CD4-positive, alpha-beta T cell treated with Interleukin-15 for 4 hours (primary cell): ENCODE measurements at places on chromosomes 6 and 20.

DNA sequence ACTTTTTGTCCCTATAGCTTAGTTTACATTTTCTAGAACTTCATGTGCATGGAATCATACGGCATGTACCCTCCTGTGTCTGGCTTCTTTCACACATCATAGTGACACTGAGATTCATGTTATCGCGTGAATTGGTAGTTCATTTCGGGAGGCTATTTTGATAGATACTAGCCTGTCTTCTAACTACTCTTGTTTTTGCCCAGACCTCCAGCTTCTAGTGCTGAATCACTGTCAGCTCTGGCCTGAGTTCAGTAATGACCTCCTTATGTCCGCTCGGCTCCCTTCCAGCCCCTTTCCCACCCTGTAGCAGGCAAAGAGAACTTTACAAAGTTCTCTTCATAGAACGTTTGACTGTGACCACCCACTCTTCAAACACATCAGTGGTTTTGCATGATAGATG lies 14.1 kb downstream of the MYBL2 start:
- no peak for DNase-seq

- no peak for DNase-seq
Observed at GRCh38 chr6:64838726-64839125, 868.3 kb downstream of the EYS start.

- DNase-seq, result peak; percentile 51
Observed at GRCh38 chr6:139534472-139535115, 160.1 kb upstream of the CITED2 start.

DNA sequence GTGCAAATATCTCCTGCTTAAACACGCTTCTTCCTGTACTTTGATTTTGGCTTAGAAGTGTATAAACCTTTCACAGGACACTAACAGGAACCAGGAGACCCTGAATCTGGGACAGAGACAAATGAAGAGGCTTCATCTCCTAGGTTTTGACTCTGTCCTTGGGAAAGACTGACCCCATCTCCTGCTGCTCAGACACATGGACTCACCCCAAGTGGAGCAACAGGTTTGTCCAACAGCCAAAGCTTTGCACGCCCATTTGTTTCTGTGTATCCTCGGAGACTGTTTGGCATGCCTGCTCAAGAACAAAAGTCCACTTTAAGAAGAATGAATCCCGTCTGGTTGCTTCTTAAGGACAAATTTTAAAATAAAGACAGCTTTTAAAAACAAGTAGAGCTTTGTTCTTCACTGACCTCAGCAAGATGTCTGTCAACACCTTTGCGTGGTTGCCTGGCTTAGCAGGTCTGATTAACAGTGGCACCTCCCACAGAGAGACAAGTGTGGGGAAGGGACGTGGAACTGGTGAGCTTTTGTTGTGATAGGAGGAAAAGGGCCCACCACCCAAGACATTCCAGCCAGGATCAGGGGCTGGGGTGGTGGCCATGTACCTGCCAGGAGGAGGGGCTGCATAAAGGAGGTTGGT lies 202.6 kb downstream of the SOD2 start:
- DNase-seq, result no peak

GRCh38 chr20:48723308-48724264 lies 104.2 kb downstream of the PREX1 start:
- DNase-seq, result no peak

- no peak for DNase-seq
Observed at GRCh38 chr6:20024978-20025377, 187.3 kb downstream of the MBOAT1 start.

- no peak for DNase-seq
Observed at GRCh38 chr6:156821707-156822106, 44.5 kb downstream of the ARID1B start.

DNA sequence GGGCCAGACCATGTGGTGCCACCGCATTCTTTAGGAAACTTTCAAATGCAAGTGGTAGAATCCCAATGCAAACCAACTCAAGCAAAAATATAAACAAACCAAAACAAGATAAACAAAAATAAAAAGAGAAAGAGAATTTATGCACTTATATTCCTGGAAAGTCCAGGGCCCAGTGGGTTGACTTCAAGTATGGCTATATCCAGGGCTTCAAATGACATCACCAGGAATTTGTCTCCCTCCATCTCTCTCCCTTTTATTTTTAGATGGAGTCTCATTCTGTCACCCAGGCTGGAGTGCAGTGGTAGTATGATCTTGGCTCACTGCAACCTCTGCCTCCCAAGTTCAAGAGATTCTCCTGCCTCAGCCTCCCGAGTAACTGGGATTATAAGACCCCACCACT lies 56.1 kb upstream of the PNRC1 start:
- no peak for DNase-seq

GRCh38 chr6:21831521-21832291 lies 238.2 kb downstream of the SOX4 start:
- DNase-seq, result no peak

DNA sequence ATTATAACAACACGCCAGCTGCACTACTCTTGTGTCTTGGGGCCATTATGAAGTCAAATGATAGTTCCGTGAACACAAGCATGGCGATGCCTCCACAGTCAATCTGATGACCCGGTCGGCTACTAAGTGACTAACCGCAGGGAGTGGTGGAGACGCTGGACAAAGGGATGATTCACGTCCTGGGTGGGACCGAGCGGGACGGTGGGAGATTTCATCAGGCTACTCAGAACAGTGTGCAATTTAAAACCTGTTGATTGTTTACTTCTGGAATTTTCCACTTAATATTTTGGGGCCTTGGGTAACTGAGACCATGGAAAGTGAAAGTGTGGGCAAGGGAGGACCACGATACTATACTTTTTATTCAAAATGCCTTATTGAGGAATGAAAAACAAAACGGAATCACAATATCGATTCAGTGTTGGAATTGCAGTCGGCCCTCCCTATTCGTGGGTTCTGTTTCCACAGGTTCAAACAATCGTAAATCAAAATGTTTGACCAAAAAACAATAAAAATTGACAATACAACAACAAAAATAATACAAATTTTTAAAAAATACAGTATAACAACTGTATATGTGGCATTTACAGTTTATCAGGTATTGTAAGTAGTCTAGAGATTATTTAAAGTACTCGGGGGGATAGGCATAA lies 66.5 kb downstream of the MYLK4 start:
- DNase-seq, result no peak

GRCh38 chr6:89146718-89147700 lies 1.2 kb downstream of the PM20D2 start:
- DNase-seq, result peak; percentile 17

DNA sequence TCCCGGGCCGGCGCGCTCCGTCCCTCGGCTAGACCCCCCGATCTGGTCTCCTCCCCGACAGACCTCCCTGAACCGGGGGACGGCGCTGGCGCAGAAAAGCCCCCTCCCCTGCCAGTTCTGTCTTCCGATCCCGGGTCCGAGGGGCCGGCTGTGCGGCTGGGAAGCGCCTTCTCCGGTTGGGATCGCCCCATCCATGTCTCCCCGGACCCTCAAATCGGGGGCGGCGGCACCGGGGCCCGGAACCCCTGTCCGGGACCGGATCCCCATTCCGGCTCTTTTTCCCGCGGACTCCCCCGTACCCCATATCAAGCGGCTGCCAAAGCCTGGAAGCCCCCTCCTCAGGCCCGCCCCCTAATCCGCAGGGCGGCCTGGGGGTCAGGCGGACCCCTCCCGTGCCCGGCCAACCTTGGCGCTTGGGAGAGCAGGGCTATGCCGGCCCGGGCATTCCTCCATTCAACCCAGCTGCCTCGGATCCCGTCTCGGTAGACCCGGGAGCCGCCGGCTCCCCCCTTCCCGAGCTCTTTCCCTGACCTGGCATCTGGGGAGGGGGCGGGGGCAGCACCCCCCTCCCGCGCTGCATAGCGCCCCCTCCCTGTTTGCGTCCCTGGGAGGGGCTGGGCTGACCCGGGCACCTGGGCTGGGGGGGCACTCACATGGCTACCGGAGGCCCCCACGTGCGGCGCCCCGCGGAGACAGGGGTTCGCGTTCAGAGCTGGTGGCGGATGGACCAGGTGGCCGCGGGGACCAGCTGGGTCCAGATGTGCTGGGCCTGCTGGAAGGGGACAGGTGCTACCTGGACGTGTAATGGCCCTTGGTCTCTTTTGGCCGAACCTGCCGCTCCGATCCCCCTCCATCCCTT lies 643 bp downstream of the DLGAP4 start:
- DNase-seq, result no peak

DNA sequence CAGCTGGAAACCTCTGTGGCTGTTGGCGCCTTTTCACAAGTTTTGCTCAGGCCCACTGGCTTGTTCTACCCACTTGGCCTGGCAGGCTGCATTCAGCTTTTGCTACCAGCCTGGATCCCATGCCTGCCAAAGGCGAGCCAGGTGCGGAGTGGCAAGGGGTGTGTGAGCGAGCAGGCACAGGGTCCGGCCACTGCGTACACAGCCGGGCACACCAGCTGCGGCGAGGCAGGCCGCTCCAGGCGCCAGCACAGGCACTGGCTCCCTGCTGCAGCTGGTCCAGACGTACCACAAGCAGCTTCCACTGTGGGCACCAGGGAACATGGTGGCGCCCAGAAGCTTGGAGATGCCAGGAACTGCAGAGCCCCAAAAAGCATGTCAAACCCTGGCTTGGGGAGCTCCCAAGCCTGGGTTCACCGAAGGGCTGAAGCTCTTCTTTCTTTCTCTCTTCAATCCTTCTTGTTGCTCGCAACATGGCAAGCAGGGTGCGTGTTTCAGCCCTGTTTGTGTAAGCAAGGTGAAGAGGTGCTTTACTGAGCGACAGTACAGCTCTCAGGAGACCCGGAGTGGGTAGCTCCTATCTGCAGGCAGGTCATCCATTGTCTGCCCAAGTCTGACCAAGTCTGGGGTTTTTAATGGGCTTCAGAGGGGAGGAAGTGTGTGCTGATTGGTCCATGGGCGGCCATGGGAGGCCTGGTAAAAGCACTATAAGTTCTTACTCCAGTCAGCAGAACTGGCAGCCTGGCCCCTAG lies 32.6 kb upstream of the GRM4 start:
- DNase-seq, result no peak

DNA sequence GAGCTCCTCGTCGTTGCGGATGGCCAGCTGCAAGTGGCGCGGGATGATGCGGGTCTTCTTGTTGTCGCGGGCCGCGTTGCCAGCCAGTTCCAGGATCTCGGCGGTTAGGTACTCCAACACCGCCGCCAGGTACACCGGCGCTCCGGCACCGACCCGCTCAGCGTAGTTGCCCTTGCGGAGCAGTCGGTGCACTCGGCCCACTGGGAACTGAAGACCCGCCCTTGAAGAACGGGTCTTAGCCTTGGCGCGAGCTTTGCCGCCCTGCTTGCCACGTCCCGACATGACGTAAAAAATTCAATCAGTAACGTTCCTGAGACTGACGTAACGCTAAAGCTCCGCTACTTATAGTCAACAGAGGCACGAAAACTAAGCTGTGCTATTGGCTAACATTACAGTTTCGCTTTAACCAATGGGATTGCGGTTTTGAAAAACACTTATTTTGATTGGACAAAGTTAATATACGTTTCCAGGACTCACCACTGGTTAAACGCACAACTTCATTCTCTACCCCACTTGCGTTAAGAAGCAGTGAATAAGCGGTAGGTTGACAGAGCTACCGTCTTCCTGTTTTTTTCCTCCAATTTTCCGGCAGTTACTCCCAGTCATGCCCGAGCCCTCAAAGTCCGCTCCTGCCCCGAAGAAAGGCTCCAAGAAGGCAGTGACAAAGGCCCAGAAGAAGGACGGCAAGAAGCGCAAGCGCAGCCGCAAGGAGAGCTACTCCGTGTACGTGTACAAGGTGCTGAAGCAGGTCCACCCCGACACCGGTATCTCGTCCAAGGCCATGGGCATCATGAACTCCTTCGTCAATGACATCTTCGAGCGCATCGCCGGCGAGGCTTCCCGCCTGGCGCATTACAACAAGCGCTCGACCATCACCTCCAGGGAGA lies 73.9 kb downstream of the OR2B2 start:
- DNase-seq, result peak; percentile 95

DNA sequence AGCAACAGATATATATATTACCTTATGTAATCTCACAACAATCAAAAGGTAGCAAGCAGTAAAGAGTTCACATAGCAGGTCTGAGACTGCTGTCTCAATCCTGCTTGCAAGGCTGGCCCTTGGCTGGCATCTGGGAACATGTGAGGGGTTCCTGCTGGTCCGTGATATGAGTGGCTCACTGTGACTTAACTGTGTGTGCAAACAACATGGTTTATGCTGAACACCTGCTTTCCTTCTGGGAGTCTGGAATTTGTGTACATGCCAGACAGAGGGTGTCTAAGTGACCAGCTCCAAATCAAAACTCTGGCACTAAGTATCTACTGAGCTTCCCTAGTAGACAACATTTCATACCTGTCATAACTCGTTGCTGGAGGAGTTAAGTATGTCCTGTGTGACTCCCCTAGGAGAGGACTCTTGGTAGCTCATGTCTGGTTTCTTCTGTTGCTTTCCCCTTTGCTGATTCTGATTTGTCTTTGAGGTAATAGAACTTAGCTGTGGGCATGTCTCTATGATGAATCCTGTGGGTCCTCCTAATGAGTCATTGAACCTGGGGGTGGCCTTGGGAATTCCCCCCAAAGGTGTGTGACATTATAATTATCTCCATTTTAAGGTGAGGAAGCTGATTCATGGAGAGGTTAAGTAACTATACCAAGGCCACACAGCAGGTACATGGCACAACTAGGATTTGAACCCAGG lies 131.6 kb upstream of the NEDD9 start:
- peak; percentile 72 for DNase-seq

DNA sequence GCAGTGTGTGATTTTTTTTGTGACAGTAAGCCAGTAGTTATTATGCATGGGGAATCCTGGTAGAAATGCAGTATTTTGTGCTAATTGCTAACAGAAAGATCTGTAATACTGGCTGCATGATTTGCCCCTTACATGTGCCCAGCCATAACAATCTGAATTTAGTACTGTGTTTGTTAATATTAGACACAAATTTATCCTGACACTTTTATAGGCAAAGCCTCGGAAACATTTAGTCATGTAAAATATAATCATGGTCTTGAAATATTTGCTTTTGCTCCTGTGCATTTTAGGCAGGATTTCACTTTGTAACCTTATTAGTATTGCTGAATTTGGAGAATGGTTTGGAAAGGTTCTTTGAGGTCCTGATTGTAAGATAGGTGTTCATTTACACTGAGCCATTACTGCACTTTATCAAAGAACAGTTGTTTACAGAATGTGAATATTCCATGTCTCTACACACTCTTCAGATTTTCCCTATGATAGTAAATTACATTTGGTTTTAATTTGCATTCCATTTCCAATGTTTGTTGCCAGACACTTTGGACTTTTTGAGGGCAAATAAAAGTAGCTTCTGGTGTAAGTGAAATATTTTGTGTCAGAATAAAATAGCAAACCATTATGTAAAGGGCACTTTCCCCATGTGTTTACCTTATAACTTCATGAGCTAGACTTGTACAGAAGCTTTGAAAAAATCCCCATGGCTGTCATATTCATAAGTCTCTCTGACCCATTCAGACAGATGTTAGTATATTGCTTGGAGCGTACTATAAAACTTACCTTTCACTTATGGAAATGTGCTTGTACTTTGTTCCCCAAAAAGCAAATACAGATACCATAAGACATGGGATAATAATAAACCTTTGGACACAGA lies 349.9 kb downstream of the ARHGAP18 start:
- DNase-seq, result no peak

DNA sequence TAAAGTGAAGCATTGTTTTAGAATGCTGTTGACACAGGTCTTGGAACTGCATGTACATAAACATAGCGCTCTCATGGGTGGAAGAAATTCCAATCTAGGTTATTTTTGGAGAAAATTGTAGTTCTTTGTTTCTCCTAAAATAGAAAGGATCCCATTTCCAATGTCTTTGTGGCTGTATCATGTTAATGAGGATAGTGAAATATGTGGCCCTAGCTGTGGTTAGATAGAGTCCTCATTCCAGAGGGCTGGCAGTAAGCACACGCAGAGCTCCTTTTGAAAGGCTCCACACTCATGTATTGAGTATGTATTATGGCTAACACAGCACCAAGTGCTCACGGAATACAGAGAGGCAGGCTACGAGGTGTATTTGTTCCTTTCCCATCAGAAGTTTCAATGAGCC lies 60.9 kb downstream of the SNRNP48 start:
- DNase-seq, result no peak
